ENCODE measurements at places on chromosomes 7 and 10.

DNA sequence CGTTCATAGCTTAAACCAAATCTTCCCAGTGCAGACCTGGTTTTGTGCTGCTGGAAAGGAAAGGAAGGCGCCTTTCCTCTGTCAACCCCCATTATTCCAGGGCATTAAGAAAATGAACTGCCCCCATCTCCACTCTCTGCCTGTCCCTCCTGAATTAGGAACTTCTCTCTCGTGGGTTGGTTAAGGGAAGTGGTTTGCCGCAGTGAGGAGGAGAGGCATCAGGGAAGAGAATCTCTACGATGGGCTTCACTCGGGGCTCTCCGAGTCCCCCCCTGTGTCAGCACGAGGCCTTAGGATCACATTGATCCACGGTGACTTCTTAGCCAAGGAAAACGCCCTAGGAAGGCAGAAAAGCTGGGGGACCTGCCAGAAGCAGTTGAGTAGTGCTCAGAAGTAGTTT lies 53.9 kb upstream of the LYZL2 start:
- DNase-seq = no peak

GRCh38 chr10:76937181-76937600 lies 700.4 kb downstream of the KCNMA1 start:
- DNase-seq = no peak

- DNase-seq = no peak
These were observed 100.8 kb downstream of the EBF3 start for GRCh38 chr10:129863201-129863663.

DNA sequence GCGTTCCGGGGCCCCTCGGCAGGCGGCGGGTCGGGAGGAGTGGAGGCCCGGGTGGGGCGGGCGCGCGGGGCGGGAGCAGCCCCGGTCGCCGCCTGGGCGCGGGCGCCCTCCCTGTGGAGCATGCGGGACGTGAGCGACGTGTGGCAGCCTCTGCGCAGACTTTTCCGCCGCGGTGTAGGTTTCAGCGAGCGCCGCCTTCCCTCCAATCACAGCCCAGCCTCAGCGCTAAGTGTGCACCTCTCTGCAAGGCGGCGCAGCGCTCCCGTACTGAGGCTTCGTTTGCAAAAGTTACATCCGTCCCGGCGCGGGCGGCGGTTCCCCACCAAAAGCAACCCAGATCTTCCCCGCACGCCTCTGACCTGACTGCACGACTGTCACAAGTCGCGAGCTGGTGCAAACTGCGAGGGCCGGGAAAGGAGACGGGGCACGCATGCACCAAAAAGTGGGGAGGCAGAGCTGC lies 1.2 kb upstream of the PFKFB3 start:
- DNase-seq = peak; percentile 91

- DNase-seq = no peak
These were observed 20.5 kb downstream of the ASNS start for GRCh38 chr7:97851683-97852082.

GRCh38 chr7:11895337-11895736 lies 63.3 kb upstream of the THSD7A start:
- no peak for DNase-seq

DNA sequence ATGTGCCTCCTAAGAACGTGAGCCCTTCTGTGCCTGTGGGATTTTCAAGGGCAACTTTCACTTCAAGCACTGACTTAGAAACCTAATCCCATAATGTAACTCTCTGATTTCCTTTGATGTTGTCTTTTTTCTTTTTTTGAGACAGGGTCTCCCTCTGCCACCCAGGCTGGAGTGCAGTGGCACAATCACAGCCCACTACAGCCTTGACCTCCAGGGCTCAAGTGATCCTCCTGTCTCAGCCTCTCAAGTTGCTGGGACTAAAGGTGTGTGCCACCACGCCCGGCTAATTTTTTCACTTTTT lies 64.4 kb upstream of the GSDME start:
- no peak for DNase-seq

DNA sequence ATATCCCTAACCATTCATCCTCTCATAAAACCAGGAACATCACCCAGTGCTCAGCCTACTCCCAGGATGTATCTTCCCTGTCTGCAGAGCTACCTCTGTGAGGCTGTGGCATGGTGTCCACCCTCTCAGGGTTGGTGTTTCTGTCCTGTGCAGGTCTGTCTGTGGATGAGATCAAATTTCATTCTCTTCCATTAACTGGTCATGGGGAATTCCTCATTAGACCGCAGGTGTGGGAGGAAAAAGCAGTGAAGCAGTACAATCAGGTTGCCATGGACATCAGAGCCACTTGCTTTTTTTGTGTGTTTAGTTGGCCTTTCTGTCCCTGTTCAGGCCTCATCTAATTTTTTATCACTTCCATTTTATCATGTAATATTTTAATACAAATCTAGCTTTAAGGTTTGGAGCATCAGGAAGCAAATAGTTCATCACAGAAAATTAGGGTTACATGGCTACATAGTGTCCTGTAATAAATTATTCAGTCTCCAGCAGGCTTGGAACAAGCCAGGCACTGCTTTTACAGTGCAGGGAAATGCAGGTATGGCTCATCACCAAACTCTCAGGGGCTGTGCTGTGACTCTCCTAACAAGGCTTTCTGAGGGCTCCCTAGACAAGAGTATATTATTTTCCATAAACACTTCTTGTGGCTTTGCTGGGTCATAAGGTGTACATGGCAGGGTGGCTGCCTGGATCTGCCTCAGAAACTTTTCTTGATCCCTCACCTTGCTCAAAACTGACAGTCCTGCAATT lies 594.9 kb upstream of the IGFBP3 start:
- no peak for DNase-seq

- no peak for DNase-seq
These were observed 112.4 kb downstream of the CDK6 start for GRCh38 chr7:92723943-92724342.

- no peak for DNase-seq
These were observed 124.0 kb downstream of the SDK1 start for GRCh38 chr7:3425087-3425486.

DNA sequence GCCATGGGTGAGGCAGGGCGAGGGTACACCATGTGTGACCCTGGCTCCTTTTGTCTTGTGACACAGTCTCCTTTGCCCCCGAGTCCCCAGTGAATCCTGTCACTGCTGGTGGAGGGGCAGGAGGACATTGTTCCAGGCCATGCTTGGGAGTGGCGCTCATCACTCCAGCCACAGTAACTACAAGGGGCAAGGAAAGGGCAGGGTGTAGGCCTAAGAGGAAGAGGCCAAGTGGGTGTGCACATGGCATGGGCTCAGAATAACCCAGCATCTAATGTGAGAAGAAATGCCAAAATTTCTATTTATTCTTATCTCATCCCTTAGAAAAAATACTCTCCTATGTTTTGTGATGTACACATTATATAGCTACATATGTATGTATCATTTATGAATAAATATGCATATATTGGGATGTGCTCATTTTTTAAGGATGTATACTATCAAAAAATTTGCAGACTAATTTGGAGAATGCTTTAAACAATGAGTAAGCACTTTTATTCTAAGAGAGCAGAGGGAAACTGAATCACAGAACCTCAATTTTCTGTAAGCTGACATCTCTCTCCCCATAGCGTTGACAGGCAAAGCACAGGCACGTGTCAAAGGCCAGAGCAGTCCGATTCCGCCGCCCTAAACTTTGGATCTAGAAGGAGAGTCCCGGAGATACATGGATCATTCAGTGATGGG lies 36.9 kb downstream of the RNF32 start:
- no peak for DNase-seq

DNA sequence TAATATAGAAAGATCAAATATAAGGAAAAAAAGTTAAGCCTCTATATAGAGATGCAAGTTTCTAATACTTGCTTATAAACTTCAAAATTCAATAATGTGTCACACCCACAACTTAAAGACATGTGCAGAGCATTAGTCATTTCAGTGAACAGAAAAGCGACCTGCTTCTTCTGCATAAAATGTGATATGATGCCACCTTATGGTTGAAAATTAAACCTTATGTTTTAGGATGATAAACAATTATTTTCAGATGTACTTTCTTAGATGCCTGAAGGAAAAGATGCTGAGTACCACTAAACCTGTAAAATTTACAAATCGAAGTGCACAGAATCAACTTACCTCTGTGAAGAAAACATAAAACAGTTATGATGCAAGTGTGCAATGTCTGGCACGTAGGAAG lies 96.0 kb downstream of the MTERF1 start:
- no peak for DNase-seq

DNA sequence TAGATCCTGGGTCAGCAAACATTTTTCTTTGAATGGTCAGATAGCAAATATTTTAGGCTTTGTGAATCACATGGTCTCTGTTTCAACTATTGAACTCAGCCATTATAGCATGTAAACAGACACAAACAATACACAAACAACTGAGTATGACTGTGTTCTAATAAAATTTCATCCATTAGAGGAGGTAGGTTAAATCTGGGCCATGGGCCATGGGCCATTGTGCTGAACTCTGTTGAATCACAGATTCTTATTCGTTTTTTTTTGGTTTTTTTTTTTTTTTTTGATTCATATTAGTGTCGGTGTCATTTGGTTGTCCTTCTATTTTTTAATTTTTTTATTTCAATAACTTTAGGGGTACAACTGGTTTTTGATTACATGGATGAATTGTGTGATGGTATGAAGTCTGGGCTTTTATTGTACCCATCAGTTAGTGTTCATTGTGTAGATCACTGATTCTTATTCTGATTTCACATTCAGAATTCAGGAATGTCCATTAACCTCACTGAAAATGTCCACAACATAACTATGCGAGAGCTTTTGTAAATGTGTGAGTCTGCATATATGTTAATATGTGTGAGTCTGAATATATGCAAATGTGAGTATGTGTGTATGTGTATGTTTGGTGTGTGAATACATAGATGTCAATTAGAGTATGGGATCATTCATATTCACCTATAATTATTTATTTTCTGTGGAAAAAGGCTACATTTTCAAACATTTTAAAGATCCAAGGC lies 443.7 kb upstream of the GRM3 start:
- DNase-seq = no peak

GRCh38 chr7:2331707-2332106 lies 17.5 kb upstream of the SNX8 start:
- no peak for DNase-seq

DNA sequence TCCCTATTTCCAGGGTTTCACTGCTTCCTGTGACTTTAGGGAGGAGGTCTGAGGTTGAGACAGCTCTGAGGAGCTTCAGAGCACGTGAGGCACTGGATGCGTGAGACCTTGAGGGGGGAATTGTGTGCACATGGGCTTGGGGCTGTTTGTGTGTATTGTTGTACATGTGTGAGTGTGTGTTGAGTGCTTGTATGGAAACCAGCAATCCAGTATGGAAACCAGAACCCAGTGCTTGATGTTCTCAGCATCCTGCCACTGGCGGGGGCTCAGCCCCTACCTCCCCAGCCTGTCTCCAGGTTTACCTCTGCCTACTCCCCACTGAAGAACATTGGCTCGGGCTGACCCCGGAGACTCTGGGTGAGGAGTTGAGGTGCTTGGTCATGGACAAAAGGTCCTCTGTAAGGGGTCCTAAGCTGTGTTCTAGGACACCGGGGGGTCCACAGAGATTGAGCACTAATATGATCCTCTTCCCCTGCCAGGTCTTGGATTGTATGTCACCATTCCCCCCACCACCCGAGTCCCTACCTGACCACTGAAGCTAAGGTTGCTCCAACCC lies 20.8 kb downstream of the SFTPD start:
- DNase-seq = no peak

DNA sequence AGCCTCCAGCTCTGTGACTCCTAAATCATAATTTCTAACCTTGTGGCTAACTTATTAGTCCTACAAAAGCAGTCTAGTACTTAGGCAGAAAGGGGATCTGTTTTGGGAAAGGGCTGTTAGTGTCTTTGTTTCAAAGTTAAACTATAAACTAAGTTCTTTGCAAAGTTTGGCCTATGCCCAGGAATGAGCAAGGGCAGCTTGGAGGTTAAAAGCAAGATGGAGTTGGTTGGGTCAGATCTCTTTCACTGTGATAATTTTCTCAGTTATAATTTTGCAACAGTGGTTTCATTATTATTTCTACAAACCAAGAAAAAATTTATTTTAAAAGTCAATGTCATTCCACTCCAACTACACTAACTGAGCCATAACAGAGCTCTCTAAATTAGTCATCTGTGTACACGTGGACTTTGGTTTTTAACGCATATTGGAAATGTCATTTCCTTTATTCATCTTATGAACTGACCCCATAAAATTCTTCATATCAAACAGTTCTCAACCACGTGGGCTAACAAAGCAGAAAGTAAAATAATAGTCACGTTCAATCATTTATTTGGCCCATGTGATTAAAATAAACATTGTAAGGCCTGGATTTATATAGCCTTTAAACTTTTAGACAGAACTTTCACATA lies 143.2 kb upstream of the C7orf33 start:
- DNase-seq = no peak

- DNase-seq = no peak
These were observed 24.1 kb downstream of the KAZALD1 start for GRCh38 chr10:101085846-101086245.

- no peak for DNase-seq
These were observed 1.5 kb downstream of the GIGYF1 start for GRCh38 chr7:100692578-100692961.

- no peak for DNase-seq
These were observed 1239.6 kb upstream of the SORCS1 start for GRCh38 chr10:108404155-108404554.

DNA sequence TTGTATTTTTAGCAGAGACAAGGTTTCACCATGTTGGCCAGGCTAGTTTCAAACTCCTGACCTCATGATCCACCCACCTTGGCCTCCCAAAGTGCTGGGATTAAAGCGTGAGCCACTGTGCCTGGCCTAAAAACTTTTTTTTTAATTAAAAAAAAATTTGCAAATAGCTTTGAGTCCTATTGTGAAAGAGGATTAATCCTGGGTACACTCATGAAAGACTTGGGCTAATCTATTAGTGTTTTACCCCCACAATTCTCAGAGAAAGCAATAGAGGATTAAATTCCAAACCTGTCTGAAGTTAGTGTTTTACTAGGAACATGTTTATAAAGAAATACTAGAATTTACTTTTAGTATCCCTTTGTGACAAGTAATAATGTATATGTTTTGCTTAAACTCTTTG lies 76.9 kb upstream of the ITGB1 start:
- DNase-seq = no peak

- no peak for DNase-seq
These were observed 4.7 kb upstream of the ZNF775 start for GRCh38 chr7:150374472-150374871.

DNA sequence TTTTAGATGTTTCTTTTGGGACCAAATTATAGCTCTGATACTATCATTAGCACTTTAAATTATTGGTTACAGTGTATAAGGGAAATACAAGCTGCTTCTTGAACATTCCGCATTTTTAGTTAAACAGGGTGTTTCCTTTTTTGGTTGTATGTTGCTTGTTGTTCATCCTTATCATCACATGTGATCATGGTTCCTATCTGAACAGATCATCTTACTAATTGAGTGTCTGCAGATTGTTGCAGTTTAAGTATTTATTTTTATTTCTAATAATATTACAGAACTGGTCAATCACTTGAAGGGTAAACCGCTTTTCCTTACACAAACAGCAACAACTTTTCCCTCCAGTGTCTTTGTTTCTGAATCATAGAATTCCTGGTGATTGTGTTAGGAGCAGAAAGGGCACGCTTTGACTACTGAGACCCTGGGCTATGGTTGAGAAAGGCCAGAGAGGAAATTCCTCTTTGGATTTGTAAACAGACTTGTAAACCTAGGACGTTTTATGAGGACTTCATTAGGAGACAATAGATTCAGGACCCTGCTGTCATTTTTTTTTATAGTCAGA lies 37.2 kb downstream of the CHN2 start:
- DNase-seq = no peak

- DNase-seq = no peak
These were observed 49.9 kb upstream of the CAMK2B start for GRCh38 chr7:44375236-44375699.

GRCh38 chr7:27804139-27804538 lies 64.2 kb downstream of the TAX1BP1 start:
- no peak for DNase-seq

Data from CD4-positive, alpha-beta T cell treated with Interleukin-6 for 4 hours (primary cell).